ENCODE measurements at places on chromosomes 12 and 14.
A peak's percentile ranks its signal among the peaks of the same experiment; 100 is the strongest.

DNA sequence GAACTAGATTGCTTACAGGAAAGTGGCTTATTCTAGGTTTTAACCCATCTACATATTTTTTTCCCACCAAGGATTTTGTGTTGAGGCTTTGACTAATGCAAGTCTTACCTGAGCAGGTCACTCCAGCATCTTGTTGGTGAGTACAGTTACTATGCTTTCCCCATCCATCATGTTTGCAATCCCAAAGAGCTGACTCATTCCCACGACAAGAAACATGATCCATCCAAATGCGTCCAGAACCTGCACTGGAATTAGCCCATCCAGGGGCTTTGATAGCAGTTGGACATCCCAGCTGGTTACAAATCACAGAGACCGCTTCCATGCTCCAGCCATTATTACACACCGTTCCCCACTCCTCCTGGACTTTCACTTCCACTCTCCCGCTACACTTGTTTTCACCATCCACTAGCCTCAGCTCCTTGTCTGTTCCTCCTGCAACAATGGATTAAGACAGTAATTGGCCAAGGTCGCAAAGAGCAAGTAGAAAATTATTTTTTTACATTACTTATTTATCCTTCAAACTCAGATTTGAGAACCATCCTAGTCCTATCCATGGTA, 2.5 kb downstream of the CD163 start:
- no peak for DNase-seq

DNA sequence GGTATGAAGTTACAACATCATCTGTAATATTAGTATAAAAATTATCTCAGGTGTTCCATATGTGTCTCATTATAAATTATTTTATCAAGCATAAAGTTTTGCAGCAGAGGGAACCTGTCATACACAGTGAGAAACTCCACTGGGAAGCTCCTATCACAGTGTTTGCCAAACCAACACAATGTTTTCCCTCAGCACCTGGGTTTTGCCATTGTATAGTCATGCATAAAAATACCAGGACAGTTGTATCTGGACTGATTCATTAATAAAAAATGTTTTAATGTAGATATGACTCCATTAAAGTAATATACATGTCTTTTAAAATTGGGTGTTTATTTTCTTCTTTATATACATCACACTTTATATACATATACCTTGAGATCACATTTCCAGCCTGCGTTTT, 56.6 kb downstream of the METTL25 start:
- no peak for DNase-seq

DNA sequence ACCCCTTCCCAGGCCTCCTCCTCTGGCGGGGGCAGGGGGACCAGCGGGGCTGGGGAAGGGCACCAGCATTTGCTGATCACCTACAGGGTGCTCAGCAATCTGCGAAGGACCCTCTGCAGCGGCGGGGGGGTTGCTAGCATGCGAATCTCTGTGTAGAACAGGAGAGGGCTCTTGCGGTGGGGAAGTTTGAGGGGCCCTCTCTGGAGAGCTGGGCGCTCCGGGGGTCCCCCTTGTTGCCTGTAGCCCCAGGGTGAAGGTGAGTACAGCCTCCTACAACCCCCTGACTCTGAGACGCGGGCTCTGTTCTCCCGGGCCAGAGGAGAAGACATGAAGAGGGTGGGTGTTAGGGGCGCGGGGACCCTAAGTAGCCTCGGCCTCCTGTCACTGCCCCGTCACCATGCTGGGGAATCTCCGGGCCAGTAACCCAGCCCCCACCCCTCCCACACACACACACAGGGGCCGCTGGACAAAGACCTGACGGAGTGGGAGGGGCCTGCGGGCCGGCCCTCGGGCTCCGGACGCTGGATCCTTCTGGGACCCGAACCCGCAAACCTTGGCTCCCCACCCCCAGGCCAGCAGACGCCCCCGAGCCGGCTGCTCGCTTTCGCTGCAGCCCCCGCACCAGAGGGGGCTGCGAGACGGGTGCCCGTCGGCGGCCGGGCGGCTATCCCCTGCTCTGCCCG, 734 bp downstream of the FIGNL2 start:
- no peak for DNase-seq

- peak; percentile 34 for DNase-seq
Observed at GRCh38 chr12:57461276-57461916, 1.8 kb downstream of the GLI1 start.

DNA sequence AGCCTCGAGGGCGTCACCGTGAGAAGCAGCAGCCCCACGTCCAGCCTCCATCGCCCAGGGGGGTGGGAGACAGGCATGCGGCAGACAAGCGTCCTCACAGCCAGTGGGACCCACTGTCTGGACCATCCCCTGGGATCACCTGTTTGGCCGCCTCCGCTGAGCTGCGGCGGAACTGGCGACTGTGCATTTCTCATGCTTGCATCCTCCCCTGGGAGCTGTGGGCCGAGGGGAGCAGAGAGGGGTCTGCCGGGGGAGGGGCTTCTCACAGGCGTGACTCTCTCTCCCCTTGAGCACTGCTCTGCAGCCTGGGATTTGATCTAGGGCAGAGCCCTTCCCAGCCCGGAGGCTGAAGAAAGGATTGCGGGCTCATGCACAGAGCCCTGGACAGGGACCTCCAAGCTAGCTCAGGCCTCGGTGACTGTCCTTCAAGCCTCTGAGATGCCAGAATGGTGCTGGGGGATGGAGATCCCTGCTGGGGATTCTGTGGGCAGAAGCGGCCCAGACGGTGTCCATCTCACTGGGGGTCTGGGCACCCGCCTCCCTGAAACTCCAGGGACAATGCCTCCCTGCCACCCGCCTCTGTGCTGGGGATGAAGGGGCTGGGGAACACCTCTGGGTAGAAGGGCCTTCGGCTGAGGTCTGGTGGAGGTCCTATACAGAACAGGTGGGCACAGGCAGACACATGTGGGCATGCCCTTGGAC, 61.1 kb downstream of the PRIMA1 start:
- no peak for DNase-seq

GRCh38 chr14:102437997-102438915, 71.3 kb downstream of the ANKRD9 start:
- DNase-seq: peak; percentile 31

GRCh38 chr12:47111392-47111778, 31.6 kb upstream of the AMIGO2 start:
- DNase-seq: no peak

GRCh38 chr14:103830511-103831270, 16.7 kb downstream of the PPP1R13B start:
- DNase-seq: no peak

GRCh38 chr14:98834119-98834518, 437.9 kb downstream of the BCL11B start:
- DNase-seq: no peak

- no peak for DNase-seq
Observed at GRCh38 chr12:15707516-15708199, 81.5 kb downstream of the EPS8 start.

DNA sequence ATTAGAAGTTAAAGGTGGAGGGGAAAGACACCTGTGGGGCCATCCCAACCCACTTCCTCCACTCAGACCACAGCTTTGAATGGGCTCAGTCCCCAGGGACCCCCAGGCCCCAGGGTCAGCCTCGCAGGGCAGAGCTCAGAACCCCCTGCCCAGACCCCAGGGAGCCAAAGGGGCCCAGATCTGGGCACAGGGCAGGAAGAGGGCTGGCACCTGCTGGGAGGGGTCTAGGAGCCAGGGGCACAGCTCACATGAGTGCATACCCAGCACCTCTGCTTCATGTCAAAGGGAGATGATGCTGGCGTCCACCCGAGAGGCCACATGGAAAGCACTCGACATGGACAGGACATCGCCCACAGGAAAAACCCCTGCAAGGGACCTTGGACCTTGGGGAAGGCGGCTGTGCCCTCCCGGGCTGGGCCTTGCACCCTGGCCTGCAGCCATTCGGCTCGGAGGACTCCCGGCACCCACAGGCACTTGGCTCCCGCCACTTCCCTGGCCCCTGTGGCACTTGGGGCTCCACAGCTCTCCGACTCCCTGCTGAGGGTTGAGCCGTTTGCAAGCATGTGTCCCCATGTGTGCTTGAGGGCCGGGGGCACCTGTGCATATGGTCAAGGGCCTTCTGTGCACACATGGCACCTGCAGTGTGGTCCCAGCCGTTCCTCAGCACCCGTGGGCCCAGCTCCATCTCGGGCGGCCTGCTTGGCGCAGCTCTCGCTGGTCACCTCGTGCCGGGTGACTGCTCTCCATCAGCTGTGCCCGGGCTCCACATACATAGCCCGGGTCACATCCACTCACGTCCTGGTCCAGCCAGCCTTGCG, 7.8 kb upstream of the AMN start:
- DNase-seq: no peak

GRCh38 chr14:53668897-53669296, 287.7 kb downstream of the BMP4 start:
- no peak for DNase-seq

GRCh38 chr14:61438860-61439765, 117.7 kb downstream of the PRKCH start:
- no peak for DNase-seq

GRCh38 chr12:104604070-104604994, 147.6 kb downstream of the CHST11 start:
- no peak for DNase-seq

GRCh38 chr12:32332446-32332845, 66.9 kb upstream of the FGD4 start:
- DNase-seq: no peak

- no peak for DNase-seq
Observed at GRCh38 chr14:36682338-36682737, 20.7 kb downstream of the PAX9 start.

DNA sequence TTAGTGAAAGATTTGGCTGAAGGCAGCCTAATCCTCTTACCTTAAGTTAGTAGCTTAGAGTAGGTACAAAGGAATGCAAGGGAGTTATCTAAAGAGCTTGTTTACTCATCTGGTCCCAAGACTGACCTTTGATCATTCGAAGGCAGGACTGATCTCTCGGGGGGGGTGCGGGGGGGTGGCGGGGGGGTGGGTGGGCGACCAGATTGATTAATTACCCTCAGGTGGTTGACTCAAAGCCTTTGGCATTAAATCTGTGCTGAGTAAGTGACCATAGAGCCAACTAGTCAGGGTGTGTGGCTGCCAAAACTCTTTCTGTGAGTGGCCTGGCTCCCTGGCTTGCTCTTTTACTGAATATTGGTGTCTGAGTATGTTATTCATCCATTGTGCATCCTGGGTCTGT, 731.9 kb upstream of the FBXO33 start:
- no peak for DNase-seq

DNA sequence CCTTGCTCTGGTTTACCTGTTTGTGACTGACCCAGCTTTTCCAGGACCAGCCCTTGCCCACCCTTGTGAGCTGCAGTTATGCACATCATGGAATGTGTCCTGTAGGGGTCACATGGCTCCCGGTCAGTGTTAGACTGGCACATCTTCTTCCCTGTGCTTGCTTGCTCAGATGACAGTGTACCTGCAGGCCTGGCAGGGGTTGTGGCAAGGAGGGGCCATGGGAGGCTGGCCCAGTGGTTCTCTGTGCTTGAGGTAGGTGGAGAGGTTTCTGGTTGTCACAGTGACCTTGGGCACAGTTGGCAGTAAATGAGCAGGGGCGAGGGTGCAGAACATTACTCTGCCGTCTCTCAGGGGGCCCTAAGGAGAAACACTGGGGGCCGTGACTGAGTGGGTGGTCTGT, 27.6 kb upstream of the RD3L start:
- no peak for DNase-seq

DNA sequence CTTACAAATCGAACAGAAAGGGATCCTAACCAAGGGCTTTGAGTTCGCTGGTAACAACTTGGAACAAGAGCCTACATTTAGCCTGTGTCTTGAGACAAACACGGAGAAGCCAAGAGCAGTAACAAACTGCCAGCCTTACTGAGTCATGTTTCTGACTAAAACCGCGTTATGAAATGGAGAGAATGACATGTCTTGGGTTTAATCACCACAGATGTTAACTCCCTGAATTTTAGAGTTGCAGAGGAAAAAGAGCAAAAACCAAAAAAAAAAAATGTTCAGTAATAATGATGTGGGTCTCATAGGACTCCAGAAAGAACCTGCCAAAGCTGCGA, 1.0 kb downstream of the BLTP3B start:
- no peak for DNase-seq

DNA sequence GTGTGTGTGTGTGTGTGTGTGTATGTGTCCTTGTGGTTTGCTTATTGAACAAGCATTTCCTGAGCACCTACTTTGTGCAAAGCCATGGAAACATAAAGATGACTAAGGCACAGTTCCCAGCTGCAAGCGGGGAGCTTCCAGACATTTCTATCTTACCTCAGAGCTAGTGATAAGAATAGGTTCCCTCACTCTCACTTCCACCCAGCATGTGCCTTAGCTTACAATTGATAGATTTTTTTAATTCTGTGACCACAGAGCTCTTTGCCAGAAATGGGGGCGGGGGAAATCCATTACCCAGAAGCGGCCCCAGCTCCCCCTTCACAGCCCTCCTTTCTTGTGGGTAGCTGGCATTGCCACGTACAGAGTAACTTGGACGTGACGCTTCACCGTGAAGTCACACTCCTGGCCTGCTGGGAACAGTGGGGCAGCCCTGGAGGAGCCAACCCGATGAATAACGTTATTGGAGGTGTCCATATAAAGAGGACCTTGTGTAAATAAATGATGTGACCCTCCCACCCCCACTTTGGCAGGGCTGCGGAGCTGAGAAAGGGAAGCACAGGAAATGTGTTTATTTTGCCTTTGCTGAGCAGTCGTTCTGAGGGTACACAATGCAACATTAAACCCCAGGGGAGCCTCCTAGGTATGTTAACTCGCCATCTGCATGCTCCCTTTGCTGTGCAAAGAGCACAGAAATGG, 238.9 kb downstream of the CHST11 start:
- DNase-seq: peak; percentile 33

- DNase-seq: no peak
Observed at GRCh38 chr12:45575417-45575816, 154.1 kb upstream of the ARID2 start.

- DNase-seq: no peak
Observed at GRCh38 chr14:100864960-100865681, 38.4 kb downstream of the RTL1 start.

DNA sequence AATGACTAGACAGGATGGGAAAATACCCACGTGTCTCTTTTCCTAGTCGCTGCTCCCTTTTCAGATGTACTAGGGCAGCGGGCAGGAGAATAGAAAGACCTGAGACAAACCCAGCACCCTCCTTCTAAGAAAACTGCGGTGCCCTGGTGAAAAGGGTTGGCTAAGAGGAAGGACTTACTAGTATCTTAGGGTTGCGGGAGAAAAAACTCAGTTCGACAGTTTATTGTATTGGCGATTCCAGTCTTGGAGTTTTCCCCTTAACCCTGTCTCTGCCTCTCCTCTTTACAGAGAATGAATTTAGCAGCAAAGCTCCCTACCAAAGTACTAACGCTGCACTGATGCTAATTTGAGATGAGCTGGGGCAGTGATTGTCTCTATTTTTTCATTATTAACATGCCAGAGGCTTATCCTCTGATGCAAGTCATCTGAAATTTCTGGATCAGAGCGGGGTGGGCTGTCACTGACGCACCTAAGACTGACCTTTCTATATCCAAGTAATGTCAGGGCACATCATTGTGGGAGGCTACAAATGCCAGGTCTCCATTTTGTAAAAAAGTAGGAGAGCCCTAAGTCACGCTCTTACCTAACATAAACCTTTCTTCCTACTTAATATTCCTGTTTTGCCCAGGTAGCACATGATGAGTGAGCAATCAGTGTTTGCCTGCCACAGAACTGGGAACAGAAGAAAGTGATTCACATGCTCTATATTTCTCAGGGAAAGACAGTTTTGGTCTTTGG, 916 bp upstream of the PAWR start:
- no peak for DNase-seq
